ENCODE measurements at places on chromosomes 3 and 15.

GRCh38 chr3:30638685-30639412, 32.4 kb downstream of the TGFBR2 start:
- DNase-seq: no peak

DNA sequence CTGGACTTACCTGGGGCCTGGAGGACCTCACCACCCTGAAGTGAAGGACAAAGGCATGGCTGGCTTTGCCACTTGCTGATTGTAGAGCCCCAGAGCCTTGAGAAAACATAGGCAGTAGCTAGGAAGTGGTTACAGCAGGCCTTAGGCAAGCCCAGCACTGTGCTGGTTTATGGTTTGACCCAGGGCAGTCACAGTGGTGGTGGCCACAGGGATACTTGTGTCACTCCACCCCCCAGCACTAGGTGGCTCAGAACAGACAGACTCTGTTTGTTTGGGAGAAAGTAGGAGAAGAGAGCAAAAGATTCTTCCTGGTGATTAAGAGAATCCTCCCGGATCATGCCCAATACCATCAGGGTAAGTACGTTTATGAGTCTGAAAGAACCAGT, 13.2 kb upstream of the COL8A1 start:
- DNase-seq: no peak

DNA sequence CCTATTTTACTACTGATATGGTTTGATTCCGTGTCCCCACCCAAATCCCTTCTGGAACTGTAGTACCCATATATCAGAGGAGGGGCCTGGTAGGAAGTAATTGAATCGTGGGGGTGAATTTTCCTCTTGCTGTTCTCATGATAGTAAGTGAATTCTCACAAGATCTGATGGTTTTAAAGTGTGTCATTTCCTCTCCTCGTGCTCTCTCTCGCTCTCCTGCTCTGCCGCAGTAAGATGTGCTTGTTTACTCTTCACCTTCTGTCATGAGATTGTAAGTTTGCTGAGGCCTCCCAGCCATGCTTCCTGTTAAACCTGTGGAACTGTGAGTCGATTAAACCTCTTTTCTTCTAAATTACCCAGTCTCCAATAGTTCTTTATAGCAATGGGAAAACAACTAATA, 81.2 kb upstream of the ZBTB20 start:
- DNase-seq: no peak

DNA sequence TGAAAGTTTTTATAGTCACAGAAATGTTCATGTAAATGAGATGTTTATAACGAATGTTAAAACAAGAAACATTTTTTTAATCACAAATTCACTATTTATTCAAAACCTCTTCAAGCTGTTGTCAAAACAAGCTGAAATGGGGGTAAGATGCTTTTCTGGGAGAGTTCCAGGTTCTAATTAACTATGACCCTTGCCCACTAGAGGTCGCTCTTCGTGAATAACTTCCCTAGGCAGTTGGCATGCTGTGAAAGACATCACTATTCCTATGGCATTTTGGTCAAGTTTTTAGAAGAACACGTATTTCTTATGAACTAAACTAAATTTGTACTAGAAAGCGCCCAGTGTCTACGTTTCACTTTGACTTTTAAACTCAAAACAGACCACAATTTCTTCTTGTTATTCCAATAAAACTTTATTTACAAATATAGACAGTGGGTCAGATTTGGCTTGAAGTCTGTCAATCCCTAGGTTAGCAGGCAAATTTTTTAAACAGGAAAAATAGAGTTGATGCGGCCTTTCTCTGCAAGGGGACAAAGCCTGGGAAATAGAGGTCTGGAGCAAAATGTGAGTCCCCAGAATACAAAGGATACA, 62.8 kb upstream of the CMTM8 start:
- peak; percentile 19 for DNase-seq

DNA sequence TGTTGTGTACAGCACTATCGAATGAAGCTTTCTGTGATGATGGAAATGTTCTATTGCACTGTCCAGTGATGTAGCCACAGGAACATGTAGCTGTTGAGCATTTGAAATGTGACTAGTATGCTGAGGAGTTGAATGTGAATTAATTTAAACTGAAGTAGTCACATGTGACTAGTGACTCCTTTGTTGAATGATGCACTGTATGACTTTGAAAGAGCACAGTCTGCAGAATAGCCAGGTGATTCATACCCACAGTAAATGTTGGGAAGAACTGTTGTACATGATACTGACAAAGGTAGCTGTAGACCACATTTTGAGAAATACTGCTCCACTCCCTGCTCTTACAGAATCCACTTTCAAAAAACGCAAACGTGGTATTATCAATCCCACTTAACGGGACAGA, 34.0 kb upstream of the ACTL6A start:
- no peak for DNase-seq

GRCh38 chr3:79517766-79518413, 249.9 kb downstream of the ROBO1 start:
- DNase-seq: no peak

- DNase-seq: no peak
These were observed 552.9 kb upstream of the KCNMB2 start for GRCh38 chr3:177983320-177983719.

GRCh38 chr15:47035475-47036406, 681.6 kb upstream of the SEMA6D start:
- DNase-seq: no peak

DNA sequence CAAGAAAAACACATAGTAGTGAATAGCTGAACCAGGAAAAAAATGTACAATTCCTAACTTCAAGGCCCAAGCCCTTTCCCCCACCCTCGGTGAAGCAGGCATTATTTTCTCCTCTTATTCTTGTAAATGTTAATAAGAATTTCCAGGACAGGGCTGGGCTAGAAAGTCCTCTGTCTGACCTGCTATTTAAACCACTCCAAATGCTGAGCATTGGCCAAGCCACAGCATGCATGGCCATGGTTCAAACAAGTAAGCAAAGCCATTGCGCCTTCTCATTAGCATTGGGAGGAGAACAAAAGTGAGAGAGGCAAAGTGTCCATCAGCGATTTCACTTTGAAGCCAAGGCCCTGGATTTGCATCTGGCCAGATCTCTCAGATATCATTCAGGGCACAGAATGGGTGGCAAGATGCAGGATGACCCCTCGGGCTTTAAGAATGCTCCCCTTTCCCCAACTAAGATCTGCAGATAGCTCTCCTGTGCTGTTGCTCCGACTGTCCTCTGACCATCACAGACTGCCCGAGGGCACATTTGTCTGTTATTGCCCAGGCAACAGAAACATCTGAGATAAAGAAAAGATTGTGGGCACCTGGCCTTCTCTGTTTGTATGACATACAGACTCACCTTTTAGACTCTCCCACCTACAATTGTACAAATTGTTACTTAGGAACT, 46.3 kb downstream of the CEMIP start:
- DNase-seq: no peak

DNA sequence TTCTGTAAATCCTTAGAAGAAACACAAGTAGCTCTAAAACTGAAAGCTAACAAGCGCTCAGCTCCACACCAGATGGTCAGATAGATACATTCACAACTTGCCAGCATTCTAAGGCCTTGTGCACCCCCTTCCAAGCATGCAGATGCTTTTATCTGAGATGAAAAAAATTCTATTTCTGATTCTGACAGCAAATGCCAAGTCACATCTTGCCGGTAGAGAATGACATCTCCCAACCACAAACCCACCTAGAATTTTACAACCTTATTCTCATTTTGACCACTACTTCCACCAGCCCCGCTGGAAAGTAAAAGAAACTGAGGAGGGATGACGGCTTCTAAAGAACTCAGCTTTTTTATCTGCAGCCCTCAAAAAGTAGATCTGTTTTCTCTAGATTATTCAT, 57.7 kb downstream of the SUMF1 start:
- DNase-seq: no peak

GRCh38 chr3:97952872-97953271, 19.4 kb downstream of the RIOX2 start:
- DNase-seq: no peak

DNA sequence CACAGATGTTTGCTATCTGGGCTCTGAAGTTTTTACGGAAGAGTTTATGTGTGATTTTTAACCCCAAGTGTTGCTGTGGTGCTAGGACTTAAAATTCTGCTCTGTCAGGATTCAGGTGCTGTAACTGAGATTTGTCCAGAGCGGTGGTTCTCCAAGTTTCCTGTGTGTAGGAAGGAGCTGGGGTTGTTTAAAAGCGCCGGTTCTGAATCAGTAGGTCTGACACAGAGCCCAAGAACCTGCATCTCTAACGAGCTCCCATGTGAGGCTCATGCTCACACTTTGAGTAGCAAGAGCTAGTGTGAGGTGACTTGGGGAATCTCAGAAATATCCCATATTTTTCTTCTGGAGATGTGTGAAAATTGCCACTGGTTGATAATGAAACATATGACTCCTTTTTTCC, 325.5 kb downstream of the SATB1 start:
- peak; percentile 15 for DNase-seq

DNA sequence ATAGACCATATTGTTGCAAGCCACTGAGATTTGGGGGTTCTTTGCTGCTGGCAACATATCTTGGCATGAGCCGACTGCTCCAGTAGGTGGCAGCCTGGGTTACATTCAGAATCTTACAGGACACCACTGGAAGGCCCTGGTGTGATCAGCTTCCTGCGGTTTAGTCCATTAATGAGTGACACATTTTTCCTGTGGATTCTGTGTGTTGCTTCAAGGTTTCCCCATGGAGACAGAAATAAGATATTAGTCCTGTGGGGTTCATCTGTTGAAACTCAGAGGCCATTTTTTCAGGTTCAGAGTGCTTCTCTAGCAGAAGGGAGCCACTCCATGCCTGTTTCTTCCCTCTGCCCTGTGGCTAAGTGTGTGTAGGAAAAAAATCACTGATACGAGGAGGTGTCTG, 116.2 kb downstream of the MFSD1 start:
- DNase-seq: peak; percentile 61

GRCh38 chr15:92315144-92315543, 78.5 kb upstream of the ST8SIA2 start:
- no peak for DNase-seq

- DNase-seq: no peak
These were observed 9.9 kb upstream of the PAQR9 start for GRCh38 chr3:142973217-142974009.

- DNase-seq: no peak
These were observed 362.3 kb upstream of the RGMA start for GRCh38 chr15:93451265-93451664.

- no peak for DNase-seq
These were observed 242.4 kb upstream of the WNT5A start for GRCh38 chr3:55729546-55729945.

- no peak for DNase-seq
These were observed 253 bp downstream of the IFT80 start for GRCh38 chr3:160398820-160399124.

DNA sequence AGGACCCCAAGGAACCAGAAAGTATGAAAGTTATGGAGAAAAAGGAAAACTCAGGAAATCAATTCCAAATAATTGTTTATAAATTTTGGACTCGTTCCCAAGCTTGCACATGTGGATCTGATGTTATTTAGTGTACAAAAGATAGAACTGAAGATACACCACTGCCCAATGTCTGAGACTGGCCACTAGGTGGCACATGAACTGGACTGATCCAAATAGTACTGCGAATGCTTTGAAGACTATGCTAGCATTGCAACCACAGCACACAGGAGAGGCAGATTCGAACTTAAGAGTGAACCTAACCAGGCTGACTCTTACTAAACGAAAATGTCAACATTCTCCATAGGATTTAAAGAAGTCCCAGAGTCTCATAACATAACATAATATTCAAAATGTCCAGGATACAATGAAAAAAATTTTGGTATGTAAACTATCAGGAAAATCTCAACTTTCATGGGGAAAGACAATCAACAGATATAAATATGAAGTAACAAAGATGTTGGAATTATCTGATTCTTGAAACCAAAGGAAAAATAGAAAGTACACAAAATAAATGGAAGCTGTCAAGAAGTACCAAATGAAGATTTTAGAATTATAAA, 596.7 kb downstream of the FGF12 start:
- no peak for DNase-seq

GRCh38 chr3:39132096-39133092, 21.0 kb downstream of the CSRNP1 start:
- no peak for DNase-seq

DNA sequence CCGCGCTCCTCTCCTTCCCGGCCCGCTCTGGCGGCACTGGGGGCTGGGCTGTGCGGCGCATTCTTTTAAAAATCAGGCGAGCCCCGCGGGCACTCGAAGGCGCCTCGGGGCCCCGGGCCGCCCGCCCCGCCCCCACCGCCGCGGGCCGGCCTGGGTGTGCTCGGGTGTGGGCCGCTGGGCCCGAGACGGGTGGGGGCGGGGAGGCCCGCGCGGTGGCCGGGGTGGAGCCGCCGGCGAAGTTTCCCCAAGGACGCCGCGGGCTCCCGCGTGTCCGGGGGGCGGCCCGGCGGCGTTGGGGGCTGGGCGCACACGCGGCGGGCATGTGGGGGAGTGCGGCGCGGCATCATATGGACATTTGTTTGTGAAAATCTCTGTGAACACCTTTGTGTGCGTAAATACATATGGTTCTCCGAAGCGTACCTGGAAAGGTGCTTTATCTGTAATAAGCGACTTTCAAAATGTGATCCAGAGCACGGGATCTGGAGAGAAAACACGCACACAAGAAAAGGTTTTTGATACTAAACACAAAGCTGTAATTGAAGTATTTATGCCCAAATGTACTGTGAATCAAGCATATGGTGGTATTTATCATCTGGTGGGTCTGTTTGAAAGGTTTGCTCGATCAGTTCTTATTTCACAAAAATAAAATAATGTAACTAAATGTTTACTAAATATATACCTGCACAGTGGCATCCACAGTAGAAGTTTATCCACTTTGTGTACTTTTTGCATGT, 612 bp upstream of the TBL1XR1 start:
- no peak for DNase-seq

DNA sequence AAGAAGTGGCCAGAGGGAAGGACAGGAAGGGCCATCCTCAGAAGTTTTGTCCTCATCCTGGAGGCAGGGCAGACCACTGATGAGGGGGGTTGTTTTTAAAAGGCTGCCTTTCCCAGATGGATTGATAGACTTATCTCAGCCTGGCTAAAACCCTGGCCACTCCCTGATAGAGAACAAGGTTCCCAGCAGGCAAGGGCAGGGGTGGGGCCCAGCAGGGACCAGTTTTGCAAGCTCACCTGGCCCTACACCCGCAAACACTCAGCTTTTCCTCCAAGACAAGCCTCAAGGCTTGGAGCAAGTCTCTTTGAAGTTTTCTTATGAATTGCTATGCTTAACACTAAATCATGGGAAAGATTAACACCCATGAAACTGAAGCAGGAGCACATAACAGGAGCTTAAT, 9.1 kb downstream of the LIPC start:
- DNase-seq: no peak

- DNase-seq: peak; percentile 39
These were observed 263.6 kb upstream of the HES1 start for GRCh38 chr3:193872265-193872753.

GRCh38 chr15:69919816-69920215, 177.9 kb downstream of the TLE3 start:
- no peak for DNase-seq
